Activated CD8-positive, alpha-beta memory T cell treated with anti-CD3 and anti-CD28 coated beads for 1 hour (primary cell): ENCODE measurements at places on chromosomes 6 and 20.

- no peak for DNase-seq
Measured at GRCh38 chr20:36644706-36645095, 1.3 kb downstream of the SLA2 start.

- DNase-seq, result no peak
Measured at GRCh38 chr6:55009131-55009530, 162.6 kb downstream of the FAM83B start.

DNA sequence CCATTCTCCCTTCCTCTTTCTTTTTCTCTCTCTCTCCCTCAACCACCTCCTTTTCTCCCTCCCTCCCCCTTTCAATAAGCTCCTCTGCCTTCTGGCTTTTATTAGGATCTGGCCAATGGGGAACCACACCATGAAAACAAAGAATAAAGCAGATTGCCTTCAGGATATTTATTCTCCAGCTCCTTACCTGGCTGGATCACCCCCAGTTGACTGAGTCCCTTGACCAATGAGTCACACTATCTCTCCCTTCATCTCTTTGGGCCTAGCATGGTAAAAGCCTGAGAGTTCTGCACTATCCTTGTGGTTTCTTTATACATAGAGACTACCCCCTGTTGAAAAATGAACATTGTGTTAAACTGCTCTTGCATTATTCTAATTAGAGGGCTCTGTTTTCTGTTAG is 476.8 kb downstream of the EPHA7 start:
- no peak for DNase-seq

DNA sequence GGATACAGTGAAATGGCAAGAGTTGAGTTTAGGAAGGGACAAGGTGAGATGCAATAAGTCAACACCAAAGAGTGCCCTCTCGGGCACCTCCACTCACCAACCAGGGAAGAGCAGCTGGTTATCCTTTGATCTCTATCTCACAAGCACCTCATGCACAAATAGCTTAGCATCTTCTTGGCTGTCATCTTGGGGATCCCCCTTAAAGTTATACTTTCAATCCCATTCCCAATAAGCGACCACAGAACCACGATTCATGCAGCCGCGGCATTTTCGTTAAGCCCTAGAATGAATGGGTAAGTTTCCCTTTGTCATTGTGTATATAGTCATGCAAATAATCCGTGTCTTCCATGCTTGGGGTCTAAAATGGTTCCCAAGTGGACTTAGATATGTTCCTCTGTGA is 73.5 kb downstream of the ADTRP start:
- no peak for DNase-seq

GRCh38 chr6:9463311-9463710 is 951.6 kb downstream of the TFAP2A start:
- DNase-seq, result no peak

DNA sequence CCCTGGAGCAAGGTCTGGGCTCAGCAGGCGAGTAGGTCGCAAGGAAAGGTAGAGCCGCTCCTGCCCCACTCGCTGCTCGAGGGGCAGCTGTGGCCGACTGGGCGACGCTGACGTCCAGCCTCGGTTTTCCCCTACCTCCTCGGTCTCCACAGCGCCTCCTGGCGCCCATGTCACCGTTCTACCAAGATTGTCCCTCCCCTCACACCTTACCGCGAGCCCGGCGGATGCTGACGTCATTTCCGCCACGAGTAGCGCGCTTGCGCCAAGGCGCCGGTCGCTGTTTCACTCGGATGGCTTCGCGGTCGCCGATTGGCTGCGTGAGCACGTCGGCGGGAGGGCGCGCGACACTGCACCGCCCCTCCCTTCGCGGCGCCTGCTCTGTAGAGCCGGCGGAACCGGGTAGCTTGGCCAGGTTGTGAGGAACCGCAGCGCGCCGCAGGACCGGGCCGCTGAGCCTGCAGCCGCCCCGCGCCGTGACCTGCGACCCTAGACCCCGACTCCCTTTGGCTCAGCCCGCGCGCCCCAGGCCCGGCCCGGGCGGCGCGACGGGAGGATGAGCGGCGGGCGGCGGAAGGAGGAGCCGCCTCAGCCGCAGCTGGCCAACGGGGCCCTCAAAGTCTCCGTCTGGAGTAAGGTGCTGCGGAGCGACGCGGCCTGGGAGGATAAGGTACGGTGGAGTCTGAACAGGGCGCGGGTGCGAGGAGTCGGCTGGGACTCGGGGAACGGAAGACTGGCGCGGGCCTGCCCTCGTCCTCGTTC is at the start of gene RAB5IF:
Gene RAB5IF, plus strand, starts transcription at position 381 of the 759 bp plus-strand sequence. Its CDS starts 173 bp downstream, at position 554.
- peak; percentile 99 for DNase-seq
